Umbilical cord (tissue), 2 donors: ENCODE measurements at places on chromosomes 5 and 9.

DNA sequence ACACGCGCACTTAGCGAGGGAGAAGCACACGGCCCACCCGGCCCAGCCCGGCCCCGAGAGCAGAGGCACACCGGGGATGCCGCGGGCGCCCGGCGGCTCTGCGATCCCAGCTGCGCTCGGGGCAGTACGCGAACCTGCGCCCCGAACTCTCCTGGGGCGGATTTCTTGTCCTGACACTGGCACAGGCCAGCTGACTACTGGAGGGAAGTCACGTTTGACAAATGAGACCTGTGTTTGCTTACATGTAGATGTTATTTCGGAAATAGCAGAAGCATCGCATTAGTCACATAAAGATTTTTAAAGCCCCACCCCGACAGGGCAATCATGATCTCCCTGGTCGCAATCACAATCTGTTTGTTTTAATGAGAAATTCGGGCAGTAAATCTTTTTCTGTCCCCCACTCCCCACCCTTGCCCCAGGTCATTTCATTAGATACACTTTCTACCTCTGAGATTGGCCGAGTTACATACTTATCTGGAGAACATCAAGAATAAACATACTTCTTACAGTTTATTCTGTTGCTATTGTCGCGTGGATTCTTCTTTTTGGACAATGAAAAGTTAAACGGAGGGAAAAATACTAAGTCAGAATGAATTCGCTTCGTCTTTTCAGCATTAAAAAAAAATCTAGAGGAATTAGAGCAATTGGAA is 518.9 kb downstream of the CTNND2 start:
- no peak for DNase-seq

GRCh38 chr9:89664896-89665329 is 60.1 kb downstream of the GADD45G start:
- peak; percentile 58 for DNase-seq

DNA sequence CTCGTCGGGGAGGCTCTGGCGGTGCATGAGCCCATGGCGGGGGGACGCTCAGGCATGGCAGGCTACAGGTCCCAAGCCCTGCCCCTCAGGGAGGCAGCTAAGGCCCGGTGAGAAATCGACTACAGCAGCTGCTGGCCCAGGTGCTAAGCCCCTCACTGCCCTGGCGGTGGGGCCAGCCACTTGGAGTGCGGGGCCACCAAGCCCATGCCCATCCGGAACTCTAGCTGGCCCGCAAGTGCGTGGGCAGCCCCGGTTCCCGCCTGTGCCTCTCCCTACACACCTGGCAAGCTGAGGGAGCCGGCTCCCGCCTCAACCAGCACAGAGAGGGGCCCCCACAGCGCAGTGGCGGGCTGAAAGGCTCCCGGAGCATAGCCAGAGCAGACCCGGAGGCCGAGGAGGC is 1896.9 kb upstream of the CDH6 start:
- DNase-seq: no peak

- peak; percentile 77 for DNase-seq
Observed at GRCh38 chr9:7935681-7936080, 136.1 kb upstream of the DMAC1 start.

GRCh38 chr5:120304663-120305062 is 159.4 kb upstream of the PRR16 start:
- DNase-seq: peak; percentile 10

DNA sequence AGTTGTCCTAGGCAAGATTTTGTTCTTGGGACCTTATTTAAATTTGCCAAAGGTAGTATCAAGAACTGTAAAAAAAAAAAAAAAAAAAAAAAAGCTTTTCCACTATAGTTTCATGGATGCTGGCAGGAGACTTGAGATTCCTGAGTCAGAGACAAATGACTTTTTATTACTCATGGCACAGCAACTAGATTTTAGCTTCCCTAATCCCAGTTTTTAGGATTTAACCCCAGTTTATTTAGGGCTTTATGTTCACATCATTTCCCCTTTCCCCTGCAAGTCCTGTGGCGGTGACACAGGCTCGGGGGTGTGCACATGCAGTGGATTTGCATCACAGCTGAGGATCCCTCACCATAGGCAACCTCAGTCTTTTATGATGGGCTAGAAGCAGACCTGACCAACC is 144.9 kb downstream of the GOLPH3 start:
- no peak for DNase-seq

GRCh38 chr5:116084287-116084691 is 536 bp upstream of the COMMD10 start:
- DNase-seq: peak; percentile 40

- no peak for DNase-seq
Observed at GRCh38 chr9:15121630-15122029, 185.4 kb downstream of the TTC39B start.

DNA sequence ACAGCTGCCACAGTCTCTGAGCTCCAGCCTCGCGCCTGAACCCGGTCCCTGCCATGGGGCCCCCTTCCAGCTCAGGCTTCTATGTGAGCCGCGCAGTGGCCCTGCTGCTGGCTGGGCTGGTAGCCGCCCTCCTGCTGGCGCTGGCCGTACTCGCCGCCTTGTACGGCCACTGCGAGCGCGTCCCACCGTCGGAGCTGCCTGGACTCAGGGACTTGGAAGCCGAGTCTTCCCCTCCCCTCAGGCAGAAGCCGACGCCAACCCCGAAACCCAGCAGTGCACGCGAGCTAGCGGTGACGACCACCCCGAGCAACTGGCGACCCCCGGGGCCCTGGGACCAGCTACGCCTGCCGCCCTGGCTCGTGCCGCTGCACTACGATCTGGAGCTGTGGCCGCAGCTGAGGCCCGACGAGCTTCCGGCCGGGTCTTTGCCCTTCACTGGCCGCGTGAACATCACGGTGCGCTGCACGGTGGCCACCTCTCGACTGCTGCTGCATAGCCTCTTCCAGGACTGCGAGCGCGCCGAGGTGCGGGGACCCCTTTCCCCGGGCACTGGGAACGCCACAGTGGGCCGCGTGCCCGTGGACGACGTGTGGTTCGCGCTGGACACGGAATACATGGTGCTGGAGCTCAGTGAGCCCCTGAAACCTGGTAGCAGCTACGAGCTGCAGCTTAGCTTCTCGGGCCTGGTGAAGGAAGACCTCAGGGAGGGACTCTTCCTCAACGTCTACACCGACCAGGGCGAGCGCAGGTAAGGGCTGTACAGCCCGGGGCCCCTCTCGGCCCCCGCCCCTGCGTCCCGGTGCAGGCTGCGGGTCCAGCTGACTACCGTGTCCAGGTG is 509 bp downstream of the LVRN start:
- DNase-seq: no peak
